Choroid plexus epithelial cell (primary cell): ENCODE measurements at places on chromosomes 12 and 14.

DNA sequence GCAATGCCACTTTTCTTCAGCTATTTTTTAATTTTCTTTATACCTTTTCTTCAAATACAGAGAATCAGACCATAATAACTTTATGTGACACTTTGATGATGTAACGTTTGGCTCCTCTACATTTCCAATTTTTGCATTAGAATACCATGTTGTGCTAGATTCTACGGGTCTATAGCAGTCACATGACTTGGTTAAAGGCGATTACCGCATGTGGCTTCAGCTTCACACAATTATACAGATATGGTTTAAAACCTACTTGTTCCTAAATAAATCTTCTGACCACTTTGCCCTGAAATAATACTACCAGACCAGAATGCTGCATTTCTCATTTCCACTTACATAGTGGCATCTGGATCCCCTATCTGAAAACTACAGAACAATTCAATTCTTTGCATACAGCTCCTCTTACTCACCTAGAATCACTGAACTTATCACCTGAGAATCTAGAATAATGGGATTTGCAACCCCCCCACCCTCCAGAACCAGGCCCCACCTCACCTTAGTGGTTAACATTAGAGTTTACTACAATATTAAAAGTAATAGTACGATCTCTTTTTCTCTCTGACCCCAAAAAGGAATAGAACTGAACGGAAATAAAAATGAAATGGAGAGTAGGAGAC is 1.3 kb downstream of the MAX start:
- DNase-seq: peak; percentile 13

GRCh38 chr14:32345311-32345791 is 16.3 kb downstream of the AKAP6 start:
- peak; percentile 62 for DNase-seq

DNA sequence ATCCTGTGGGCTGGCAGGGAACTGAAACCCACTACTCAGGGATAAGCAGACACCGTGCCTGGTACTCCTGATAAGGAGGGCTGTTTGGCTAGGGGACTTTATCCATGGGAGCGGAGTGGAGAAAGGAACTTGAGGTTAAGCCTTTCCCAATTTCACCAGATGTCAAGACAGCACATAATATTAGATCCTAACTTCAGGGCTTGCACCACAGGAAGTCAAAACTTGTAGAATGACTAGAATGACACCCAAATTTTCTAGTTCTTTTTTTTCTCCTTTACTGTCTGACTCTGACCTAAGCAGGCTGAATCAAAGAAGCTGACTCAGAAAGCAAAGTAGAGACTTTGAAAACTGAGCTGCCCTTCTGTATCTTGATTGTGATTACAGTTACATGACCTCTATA is 7.1 kb upstream of the CGRRF1 start:
- DNase-seq: no peak

DNA sequence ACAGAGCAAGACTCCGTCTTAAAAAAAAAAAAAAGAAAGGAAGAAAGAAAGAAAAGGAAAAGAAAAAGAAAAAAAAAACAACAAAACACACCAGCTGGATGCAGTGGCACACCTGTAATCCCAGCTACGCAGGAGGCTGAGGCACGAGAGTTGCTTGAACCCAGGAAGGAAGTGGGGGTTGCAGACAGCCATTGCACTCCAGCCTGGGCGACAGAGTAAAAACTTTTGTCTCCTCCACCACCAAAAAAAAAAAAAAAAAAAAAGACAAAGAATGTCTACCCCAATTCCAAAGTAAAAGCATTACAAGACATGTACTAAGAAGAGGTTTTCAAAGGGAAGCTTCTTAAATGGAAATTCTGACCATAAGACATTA is 53.4 kb downstream of the HNRNPC start:
- DNase-seq: no peak

- peak; percentile 44 for DNase-seq
Measured at GRCh38 chr12:53067074-53067992, 11.9 kb downstream of the SPRYD3 start.

DNA sequence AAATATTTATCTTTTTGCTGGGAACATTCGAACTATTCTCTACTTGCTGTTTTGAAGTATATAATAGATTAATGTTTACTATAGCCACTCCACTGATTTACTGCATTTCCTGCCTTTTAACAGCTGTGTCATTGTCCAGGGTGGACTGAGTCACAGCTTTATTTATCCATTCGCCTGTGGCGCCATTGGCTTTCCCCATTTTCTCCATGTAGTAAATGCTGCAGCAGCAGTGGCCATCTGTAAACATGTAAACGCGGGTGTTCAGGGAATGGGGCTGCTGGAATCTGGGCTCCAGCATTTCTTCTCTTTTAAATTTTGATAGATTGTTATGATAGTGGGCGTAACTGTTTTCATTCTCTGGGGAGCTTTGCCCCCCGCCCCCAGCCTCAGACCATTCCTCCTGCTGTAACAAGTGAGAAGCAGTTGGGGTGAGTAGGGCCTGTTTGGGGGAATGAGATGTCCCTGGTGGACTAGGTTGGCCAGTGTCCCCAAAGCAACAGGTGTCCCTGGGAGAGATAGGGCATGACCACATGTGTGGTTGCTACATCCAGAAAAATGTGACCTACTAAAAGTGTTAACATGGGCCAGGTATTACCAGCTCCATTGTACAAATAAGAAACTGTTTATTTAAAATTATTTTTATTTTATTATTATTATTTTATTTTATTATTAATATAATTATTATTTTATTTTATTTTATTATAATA is 32.9 kb downstream of the RIN3 start:
- no peak for DNase-seq

- no peak for DNase-seq
Measured at GRCh38 chr12:74595696-74596095, 58.1 kb downstream of the ATXN7L3B start.

DNA sequence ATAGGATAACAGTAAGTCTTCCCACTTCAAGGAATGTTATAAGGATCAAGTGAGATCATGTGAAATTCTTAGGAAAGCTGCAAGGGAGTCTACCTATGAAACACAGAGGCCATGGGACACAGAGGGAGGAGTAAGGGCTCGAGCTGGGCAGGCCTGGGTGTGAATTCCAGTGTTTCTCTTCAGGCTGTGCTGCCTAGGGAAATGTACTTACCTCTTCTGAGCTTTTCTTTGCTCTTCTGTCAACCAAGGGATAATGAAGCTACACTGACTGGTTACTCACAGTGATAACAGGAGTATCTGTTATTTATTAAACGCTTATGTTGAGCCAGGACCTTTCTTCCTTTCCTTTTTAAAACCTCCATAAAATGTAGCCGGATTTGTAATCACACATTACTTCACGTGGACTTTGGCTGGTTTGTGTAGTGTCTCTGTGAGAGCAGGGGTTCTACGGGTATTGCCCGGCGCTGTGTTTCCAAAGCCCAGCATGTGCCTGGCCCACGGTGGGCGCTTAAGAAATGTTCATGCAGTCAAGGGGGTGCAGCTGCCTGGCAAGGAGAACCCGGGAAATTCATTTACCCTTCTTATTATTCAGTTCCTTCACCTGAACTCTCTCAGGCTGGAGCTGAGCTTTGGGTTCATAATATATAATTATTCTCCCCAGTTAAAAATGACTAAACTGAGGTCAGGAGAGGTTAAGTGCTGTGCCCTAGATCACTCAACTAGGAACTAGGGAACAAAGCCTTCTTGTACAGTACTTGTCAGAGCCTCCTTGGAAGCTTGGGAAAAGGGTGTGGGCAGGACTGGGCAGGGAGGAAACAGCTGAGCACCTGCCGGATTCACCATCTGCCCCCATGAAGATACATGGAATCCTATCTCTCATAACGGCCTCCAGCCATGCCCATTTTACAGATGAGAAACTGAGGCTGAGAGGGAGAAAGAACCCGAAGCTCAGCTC is 214.2 kb downstream of the CACNA1C start:
- no peak for DNase-seq

GRCh38 chr12:10130042-10130441 is at the start of gene CLEC7A:
Gene CLEC7A, minus strand, starts transcription at chr12:10130199. Its CDS starts 117 bp downstream, at chr12:10130082.
- no peak for DNase-seq

DNA sequence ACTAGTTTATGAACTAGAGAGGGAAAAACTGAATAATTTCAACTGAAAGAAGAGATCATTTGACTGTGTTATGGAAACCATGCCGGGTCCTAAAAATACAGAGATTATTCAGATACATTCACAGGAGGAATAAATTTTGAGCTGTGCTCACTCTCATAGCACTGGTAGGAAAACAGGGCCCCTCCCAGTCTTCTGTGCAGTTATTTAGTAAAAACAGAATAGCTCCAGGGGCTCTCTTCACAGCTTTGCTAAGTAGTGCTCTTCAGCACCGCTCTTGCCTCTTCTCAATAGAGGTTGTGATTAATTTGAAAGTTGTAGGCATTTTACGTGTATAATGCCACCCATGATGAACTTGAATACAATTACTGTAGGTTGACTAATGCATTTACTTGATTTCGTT is 435.9 kb upstream of the PDE3A start:
- DNase-seq: no peak

GRCh38 chr14:58430156-58430555 is 2.6 kb downstream of the KIAA0586 start:
- peak; percentile 54 for DNase-seq

GRCh38 chr12:92721130-92721529 is 18.3 kb downstream of the PLEKHG7 start:
- DNase-seq: peak; percentile 49

GRCh38 chr14:81562818-81563217 is 29.2 kb upstream of the SEL1L start:
- DNase-seq: no peak

GRCh38 chr12:24378548-24379407 is 429.3 kb upstream of the SOX5 start:
- DNase-seq: peak; percentile 89

GRCh38 chr14:97159124-97159523 is 361.9 kb downstream of the VRK1 start:
- DNase-seq: no peak
